ENCODE measurements at places on chromosomes 3 and 15.

DNA sequence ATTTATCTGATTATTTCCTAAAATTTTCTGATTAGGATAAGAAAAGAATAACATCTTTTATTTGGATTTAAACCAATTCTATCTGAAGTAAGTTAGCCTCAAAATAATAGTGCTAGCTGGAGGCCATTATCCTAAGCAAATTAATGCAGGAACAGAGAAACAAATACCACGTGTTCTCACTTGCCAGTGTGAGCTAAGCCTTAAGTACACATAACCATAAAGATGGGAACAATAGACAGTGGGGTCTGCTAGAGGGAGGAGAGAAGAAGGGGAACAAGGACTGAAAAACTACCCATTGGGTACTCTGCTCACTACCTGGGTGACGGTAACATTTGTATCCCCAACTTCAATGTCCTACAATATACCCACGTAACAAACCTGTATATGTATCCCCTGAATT, 31.3 kb upstream of the LYSMD4 start:
- DNase-seq = no peak

DNA sequence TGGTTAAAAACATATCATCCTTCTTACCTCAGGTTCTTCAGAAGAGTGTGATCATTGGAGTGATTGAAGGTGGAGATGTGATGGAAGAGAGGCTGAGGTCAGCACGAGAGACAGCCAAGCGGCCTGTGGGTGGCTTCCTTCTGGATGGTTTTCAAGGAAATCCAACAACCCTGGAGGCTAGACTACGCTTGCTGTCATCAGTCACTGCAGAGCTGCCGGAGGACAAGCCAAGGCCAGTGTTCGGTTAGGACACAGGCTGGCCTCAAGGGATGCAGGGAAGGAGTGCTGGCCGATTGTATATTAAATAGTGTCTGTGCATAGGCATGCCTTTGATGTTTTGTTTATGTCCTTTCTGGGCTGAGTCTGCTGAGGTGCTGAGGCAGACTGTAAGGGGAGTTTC, 20.2 kb downstream of the QTRT2 start:
- DNase-seq = no peak

- DNase-seq = no peak
Observed at GRCh38 chr3:155519078-155519477, 225.6 kb upstream of the STRIT1 start.

- DNase-seq = no peak
Observed at GRCh38 chr15:100330221-100330620, 11.6 kb downstream of the ADAMTS17 start.

GRCh38 chr15:70514251-70514650, 249.1 kb downstream of the UACA start:
- no peak for DNase-seq

DNA sequence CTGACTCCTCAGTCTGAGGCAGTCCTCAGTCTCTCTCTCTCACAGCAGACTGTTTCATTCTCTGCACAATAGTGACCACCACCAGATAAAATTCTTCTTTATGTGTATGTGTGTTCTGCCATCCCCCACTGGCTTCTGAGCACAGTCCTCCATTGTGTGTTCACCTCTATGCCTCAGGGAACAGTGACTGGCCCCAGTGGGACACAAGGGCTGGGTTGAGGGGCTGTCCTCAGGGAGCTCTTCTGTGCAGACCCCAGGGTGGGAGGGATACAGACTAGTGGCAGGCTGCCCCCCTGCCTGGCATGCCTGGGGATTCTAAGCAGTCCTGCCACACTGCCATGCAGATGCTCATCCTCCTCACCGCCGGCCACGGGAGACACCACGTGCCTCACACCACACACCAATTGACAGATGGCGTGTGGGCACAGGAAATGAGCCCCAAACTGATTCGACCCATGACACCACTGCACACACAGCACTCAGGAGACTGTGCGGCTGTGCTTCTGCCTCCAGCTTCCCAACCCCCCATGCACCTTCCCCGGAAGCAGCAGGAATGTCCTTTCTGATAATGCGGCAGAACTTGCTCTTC, 237.6 kb upstream of the CHRNA7 start:
- DNase-seq = no peak

DNA sequence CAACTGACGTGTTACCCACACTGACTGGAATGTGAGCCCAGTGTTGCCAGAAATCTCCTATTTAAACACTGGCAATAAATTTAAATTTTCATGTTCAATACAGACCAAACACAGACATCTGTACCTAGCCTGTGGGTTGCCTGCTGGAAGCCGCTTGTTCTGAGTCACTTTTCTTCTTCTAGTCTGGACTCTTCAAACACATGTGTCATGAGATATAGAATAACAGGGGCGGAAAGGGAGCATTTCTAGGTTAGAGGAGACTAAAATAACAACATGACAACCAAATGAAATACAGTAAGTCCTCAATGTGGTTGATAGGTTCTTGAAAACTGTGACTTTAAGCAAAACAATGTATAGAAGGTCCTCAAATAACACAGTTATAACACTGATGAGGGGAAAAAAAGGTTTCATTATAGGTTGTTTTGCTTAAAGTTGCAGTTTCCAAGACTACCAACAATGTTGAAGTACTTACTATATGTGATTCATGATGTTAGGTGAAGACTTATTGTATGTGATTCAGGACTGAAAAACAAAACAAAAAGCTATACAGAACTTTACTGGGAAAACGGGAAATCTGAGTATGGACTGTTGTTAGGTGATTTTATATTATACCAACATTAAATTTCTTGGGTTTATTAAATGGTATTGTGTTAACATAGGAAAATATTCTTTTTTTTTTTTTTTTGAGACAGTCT, 63.1 kb downstream of the PRKAR2A start:
- DNase-seq = no peak

DNA sequence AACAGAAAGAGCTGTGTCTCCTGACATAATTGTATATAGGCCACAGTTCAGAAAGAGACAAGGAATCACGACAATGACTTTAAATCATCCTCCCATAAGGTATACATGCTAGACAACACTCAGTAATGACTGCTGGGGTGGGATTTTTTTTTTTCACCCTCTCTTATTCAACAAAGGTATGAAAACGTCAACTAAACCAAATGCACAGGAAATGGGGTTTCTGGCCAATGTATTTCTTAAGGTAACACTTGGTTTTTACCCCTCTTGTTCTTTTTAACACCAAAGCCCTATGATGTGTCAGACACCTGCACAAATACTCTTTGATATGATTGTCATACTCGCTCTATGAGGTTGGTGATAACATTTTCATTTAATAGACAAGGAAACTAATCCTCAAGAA, 78.3 kb downstream of the MCF2L2 start:
- DNase-seq = no peak

DNA sequence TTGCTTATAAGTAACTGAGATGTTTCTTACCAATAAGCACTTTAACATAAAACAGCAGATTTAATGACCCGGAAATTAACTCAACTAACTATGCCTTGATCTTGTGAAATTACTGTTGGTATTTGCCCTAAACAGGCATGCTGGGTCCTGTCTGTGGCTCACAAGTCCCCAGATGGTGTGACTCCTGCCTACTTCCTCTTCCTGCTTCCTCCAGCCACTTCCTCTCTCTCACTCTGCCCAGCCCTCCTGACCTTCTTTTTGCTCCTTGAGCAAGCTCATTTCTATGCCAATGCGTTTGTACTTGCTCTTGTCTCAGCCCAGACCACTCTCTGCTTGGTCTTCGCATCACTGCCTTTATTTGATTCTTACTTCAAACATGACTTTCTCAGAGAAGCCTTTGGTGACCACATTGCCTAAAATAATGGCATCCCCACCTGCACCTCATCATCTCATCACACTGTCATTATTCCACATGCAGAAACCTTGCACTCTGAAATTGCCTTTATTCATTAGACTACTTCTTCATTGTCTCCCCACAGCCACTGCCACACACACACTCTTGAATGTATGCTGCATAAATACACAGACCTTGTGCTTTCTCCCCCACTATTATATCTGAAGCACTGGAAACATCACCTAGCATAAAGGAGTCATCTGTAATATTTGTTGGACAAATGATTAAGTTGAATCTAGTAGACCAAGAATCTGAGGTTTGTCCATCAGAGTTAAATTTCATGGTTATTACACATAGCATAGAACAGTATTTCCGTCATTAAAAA, 256.3 kb upstream of the SEMA6D start:
- DNase-seq = no peak

DNA sequence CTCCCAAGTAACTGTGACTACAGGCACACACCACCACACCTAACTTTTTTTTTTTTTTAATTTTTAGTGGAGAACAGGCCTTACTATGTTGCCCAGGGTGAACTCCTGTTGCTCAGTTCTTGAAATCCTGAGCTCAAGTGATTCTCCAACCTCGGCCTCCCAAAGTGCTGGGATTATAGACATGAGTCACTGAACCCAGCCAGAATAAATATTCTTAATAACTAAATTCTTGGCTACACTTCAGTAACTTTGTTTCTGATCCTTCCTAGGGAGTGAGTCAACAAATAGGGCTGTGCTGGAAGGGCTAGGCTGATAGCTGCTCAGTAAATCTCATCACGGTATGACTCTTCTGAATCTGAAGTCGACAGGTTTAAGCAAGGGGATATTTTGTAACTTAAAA, 56.6 kb downstream of the P3H2 start:
- DNase-seq = no peak

- DNase-seq = no peak
Observed at GRCh38 chr3:32282578-32283154, 44.2 kb downstream of the CMTM8 start.

- DNase-seq = no peak
Observed at GRCh38 chr15:89023311-89023961, 64.8 kb upstream of the ABHD2 start.

DNA sequence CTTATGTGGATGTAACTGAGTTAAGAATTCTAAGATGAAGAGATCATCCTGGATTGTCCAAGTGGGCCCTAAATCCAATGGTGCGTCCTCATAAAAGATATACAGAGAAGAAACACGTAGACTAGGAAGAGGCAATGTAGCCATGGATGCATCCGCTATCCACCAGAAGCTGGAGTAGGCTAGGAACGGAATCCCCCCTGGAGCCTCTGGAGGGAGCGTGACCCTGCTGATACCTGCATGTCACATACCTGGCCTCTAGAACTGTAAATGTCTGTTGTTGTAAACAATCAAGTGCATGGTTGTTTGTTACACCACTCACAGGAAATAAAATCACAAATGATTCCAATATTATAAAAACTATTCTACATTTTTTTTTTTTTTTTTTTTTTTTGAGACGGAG, 254.5 kb upstream of the RORA start:
- no peak for DNase-seq

DNA sequence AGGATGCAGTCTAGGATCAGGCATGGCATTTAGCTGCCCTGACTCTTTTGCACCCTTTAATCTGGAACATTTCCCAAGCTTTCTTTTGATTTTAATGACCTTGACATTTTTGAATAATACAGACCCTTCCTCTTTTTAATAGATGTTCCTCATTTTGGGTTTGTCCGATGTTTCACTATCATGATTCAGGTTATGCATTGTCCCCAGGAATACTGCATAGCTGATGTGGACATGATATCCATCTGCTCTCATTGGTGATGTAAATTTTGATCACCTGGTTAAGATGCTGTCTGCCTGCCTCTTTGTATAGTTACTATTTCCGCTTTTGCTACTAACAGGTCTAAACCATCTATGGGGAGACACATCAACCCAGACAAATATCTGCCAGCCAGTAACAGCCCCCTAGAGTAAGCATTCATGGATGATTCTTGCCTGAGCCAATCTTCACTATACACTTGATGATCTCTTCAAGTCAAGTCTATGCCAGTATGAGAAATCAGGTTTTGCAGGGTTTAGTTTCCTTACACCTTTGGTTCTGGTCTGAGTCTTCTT, 50.6 kb upstream of the ULK4 start:
- DNase-seq = no peak

GRCh38 chr3:183287301-183287971, 34.4 kb downstream of the B3GNT5 start:
- no peak for DNase-seq

DNA sequence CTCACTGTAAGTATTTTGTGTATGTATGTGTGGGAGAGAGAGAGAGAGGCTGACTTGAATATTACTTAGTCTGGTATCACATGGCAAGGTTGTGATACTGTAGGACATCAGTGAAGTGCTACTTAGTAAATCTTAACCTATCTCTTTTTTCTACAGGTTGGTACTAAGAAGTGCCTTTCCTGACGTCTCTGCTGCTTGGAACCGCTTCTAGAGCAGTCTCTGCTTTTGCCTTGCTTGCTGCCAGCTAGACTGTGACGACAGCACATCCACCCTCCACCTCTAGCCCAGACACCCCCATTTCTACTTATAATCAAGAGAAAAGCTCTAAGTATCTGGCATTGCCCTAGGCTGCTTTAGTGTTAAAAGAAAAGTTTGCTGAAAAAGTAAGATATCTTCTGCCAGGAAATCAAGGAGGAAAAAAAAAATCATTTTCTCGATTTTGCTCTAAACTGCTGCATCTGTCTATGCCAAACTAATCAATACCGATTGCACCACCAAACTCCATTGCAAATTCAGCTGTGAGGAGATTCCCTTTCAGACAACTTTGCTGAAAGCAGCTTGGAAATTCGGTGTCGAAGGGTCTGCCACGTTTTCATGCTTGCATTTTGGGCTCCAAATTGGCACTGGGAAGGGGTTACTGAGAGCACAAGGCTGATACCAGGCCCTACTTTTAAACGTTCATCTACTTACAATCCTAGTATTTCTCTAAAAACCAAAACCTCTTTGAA, 30.7 kb downstream of the MBNL1 start:
- DNase-seq = no peak

DNA sequence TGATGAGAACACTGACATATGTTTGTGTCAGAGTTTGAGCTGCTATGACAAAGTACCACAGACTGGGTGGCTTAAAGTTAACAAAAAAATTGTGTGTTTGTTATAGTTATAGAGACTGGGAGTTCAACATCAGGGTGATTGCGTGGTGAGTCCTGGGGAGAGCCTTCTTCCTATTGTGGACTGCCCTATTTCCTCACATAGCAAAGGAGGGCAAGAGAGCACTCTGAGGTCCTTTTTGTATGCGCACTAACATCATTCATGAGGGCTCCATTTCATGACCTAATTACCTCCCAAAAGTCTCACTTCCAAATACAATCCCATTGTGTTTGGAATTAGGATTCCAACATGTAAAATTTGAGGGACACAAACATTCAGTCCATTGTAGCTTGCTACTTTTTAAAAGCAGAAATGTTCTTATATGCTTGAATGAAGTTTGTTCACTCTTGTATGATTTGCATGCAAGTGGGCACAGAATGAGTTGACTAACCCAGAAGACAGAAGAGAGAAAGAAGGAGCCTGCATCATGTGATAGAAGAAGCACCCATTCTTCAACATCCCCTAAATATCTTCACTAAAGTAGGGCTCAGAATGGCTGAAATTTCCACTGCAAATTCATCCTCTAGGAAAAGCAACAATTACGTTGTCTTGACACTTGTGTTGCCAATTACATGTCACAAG, 18.9 kb upstream of the ALCAM start:
- DNase-seq = no peak

- DNase-seq = no peak
Observed at GRCh38 chr3:146200461-146201220, 39.7 kb upstream of the PLOD2 start.

DNA sequence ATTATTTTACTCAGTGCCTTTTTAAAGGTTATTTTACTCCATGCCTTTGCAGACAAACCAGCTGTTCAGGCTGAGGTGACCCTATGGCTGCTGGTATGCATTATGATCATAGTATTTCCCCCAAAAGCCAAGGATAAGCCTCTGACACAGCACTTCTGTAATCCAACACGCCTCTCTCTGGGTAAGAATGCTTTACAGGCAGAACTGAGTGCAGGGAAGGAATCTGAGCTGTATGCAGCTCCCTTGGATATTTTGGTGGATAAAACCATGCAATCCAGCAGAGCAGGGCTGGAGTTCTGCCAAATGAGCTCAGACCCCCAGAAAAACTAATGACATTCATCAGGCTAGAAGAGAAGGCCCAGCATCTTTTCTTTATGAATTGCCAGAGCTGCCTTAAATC, 11.7 kb upstream of the MAP1A start:
- no peak for DNase-seq
